ENCODE measurements at places on chromosomes 5 and 9. TPM values are rescaled to one million over a fixed set of nuclear protein-coding genes. Genes with fewer than 3 reads are reported as not detected.

ADRA1B gene
- total RNA-seq: 0.14 TPM

RNF180 gene
- 7.4 TPM for total RNA-seq

TNC gene
- total RNA-seq: 49.8 TPM

ISL1 gene
- total RNA-seq: 1.2 TPM

DND1 gene
- total RNA-seq: 5.1 TPM

SDHA gene
- 75.0 TPM for total RNA-seq

NUTM2G gene
- not detected for total RNA-seq

ZNF346 gene
- 36.6 TPM for total RNA-seq

DNA sequence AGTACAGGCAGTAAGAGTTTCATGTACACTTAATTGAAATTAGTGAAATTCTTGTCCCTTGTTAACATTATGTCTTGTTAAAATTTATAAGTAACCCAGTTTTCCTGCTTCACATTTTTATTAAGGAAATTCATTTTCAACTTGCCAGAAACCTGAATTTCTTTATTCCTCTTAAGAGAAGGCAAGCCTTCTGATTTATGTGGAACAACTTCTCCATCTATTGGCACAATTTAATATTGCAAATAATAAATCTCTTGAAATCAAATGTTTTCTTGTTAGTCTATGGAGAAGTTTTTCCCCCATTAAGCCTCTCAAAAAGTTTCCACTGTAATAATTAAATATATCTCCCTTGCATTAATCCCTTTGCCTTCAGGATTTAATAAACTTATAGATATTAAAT lies 33.8 kb upstream of the ACO1 start:
- H3K36me3 ChIP-seq: no peaks in the 10 kb centered on the region
- peak; percentile 33 for DNase-seq

DNA sequence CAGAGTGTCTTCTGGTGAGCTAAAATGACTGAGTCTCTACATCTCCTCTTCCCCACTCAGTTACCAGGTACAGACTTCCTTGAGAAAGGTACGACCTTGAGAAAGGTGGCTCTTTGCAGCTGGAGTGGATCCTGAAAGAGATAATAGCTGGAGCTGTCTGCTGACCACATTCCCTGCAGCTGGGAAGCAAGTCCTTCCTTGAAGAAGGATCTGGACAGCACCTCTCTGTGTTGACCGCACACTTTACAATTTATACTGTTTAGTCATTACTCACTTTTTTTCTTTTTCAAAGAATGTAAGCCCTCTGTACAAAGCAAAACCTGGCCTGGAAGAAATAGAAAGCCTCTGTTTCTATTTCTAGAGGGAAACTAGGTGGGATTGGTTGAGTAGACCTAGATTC lies 148.8 kb downstream of the MACIR start:
- no peak overlapping the region for H3K27ac ChIP-seq
- no peaks in the 10 kb centered on the region for H3K4me1 ChIP-seq
- no peak for DNase-seq
- H3K27me3 ChIP-seq: no peaks in the 10 kb centered on the region

- H3K4me1 ChIP-seq: no peaks in the 10 kb centered on the region
- no peaks in the 10 kb centered on the region for H3K27me3 ChIP-seq
- no peak overlapping the region for H3K27ac ChIP-seq
- no peak overlapping the region for H3K4me3 ChIP-seq
- H3K36me3 ChIP-seq: no peaks in the 10 kb centered on the region
These were observed 121.8 kb downstream of the XRCC4 start for GRCh38 chr5:83199126-83199525.

DNA sequence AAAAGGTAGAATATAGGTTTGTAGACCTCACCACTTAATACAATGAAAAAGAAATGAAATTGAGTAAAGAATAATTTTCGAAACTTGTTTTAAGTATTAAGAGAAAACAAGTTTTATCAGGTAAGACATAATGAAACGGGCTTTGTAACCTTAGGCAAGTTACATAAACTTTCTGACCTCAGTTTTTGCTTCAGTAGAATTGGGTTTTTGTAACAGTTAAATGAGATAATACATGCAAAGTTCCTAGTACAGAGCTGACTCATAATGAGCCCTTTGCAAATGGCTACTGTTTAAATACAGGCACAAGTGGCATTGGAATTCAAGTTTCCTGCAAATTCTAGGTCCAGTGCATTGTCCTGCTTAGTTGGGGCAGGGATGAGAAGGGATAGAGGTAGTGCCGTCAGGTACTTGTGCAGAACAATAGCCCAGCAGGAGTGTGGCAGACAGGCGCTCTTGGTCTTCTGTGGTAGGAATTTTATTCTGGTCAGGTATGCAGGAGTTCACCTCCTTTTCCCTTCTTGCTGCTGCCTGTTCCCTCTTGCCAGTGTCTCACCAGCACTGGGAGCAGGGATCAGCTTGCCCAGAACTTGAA lies 203.8 kb downstream of the PBX3 start:
- no peak for DNase-seq
- H3K4me3 ChIP-seq: no peak overlapping the region
- H3K27me3 ChIP-seq: no peaks in the 10 kb centered on the region
- peaks cover 13% of the 10 kb centered on the region for H3K36me3 ChIP-seq
- H3K27ac ChIP-seq: no peak overlapping the region

DNA sequence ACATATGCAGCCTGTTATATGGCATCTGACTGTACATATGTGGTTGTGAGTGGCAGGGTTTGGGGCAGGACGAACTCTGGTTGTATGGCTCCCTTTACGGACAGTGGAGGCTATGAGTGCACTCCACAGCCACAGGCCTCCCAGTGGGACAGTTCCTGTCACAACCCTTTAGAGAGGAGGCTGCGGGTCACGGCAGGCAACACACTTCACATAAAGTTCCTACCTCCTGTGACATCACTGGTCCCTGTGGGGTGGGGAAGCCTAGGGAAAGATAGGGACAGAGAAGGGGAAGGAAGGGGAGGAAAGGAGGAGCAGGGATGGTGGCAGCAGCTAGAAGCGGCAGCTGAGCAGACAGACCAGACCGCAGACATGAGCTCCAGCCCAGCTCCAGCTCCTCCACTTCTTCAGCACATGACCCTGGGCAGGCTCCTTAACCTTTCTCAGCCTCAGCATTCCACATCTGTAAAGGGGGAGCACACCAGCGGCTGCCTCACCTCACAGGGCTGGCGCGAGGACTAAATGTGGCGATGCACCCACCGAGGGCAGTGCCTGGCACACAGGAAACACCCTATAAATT lies 27.4 kb upstream of the CORO2A start:
- no peak overlapping the region for H3K27ac ChIP-seq
- peaks cover 80% of the 10 kb centered on the region for H3K36me3 ChIP-seq
- no peak for DNase-seq

DNA sequence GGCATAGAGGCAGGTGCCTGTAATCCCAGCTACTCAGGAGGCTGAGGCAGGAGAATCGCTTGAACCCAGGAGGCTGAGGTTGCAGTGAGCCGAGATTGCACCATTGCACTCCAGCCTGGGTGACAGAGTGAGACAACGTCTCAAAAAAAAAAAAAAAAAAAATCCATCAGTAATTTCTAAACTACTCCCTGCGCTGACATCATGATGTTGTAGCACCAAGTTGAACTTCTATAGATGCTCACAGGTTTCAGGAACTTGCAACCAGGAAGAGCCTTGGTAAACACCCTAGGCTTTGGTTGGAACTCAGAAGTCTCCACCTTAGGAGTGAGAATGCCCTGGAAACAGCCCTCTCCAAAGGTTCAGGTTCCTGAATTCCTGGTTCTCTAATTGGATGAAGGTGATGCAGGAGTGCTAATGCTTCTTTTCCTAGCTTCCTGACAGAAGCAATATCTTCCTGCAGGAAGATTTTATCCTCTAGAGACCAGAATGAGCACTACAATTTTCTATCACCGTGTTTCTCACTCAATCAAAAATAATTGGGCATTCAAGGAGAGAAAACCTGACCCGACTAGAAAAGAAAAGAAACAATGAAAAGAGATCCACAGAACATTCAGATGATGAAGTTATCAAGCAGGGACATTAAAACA lies 469.6 kb downstream of the GADD45G start:
- H3K4me1 ChIP-seq: no peaks in the 10 kb centered on the region
- H3K27ac ChIP-seq: no peak overlapping the region
- H3K36me3 ChIP-seq: no peaks in the 10 kb centered on the region

DNA sequence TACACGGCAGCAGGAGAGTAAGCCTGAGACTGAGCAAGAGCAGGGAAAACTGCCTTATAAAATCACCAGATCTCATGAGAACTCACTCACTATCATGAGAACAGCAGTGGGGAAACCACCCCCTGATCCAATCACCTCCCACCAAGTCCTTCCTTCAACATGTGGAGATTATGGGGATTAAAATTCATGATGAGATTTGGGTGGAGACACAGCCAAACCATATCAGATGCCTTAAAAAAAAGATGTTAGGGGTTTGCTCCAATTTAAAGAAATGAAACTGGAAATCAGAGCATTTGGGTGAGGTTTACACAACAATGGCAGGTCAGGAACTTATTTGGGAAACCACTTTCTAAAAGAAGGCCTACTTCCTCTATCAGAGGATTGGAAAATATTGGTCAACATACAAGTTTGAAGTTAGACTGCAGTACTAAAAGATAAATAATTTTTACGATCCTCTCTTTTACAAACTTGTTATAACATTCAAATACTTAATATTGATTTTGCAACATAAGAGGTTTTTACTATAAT lies 105.1 kb downstream of the FBN2 start:
- H3K27ac ChIP-seq: no peak overlapping the region
- peaks cover 7% of the 10 kb centered on the region for H3K4me1 ChIP-seq
- no peak for DNase-seq
- H3K27me3 ChIP-seq: no peaks in the 10 kb centered on the region
- H3K4me3 ChIP-seq: no peak overlapping the region
- no peaks in the 10 kb centered on the region for H3K36me3 ChIP-seq

GRCh38 chr5:62791059-62791458 lies 212.4 kb downstream of the LRRC70 start:
- H3K4me1 ChIP-seq: peaks cover 15% of the 10 kb centered on the region
- H3K36me3 ChIP-seq: no peaks in the 10 kb centered on the region
- H3K27ac ChIP-seq: no peak overlapping the region
- no peaks in the 10 kb centered on the region for H3K27me3 ChIP-seq
- peak; percentile 28 for DNase-seq

DNA sequence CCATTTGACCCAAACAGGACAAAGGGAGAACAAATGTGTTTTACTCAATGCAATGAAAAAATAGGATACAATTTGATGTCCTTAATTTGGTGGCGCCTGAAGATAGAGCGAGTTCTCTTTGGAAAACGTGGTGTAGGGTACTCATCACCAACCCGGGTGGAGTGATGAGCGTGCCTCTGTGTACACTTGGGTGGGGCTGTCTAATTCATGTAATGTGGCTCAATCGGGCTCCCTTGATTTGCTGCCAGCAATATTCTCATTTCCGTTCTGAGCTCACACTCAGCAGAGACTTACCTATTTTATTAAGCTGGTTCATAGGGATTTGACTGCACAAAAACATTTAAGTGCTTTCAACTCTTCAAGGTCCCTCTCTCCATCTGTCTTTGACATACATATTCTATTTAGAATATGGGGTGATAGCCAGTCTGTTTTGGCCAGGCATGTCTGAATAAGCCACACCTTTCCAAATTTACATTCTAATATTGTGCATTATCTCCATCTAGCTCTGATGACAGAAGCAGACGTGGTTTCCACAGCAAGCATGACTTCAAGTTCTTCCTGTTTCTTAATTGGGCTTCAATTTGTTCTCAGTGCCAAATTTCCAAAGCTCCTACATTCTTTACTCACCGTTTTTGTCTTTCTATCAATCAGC lies 162.5 kb downstream of the IRX2 start:
- peak overlapping the region; percentile 26 for H3K27ac ChIP-seq
- no peaks in the 10 kb centered on the region for H3K27me3 ChIP-seq
- DNase-seq: peak; percentile 27
- no peaks in the 10 kb centered on the region for H3K36me3 ChIP-seq

- H3K36me3 ChIP-seq: no peaks in the 10 kb centered on the region
- H3K4me1 ChIP-seq: no peaks in the 10 kb centered on the region
- H3K27me3 ChIP-seq: no peaks in the 10 kb centered on the region
- no peak overlapping the region for H3K4me3 ChIP-seq
These were observed 242.6 kb upstream of the PAPPA start for GRCh38 chr9:115910959-115911358.

DNA sequence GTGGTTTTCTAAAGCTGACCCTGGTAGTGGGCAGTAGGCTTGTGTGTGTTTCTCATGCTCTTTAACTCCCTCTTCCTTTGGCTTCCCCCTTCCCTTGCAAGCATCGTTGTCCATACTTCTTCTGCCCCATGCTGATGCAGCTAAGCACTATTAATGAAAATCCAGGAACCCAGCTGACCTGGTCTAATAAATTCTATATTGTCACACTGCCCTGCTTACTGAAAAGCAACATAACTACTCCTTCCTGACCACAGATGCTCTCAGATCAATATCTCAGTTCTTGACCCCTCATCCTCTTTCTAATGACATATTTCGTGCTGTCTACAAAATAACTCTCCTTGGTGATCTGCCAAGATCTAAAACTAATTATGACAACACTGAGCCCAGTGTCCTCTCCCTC lies 405.5 kb downstream of the EFNA5 start:
- H3K27ac ChIP-seq: no peak overlapping the region
- H3K27me3 ChIP-seq: no peaks in the 10 kb centered on the region
- no peak for DNase-seq
- no peaks in the 10 kb centered on the region for H3K4me1 ChIP-seq
- no peaks in the 10 kb centered on the region for H3K36me3 ChIP-seq

DNA sequence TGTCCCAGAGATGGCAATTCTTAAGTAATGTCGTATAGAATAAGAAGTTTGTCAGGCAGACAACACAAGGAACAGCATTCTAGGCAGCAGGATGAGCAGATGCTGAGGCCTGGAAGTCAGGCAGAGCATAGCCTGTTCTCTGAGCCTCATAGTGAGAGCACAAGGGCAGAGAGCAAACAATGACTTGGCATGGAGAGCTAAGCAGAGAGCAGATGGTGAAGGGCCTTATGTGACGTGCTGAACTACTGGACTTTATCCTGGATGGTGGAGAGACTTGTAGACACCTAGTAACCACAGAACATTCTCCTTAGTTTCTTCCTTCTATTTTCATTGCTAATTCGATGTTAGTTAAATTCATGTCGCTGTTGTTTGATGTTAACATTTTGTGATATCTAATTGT lies 60.1 kb downstream of the KCTD16 start:
- no peak for DNase-seq
- H3K27ac ChIP-seq: no peak overlapping the region
- H3K4me3 ChIP-seq: no peak overlapping the region
- H3K4me1 ChIP-seq: no peaks in the 10 kb centered on the region
- H3K36me3 ChIP-seq: no peaks in the 10 kb centered on the region
